ENCODE measurements at places on chromosomes 11 and 22.

- no peak for DNase-seq
Measured at GRCh38 chr22:29060251-29060869, 1.3 kb downstream of the C22orf31 start.

DNA sequence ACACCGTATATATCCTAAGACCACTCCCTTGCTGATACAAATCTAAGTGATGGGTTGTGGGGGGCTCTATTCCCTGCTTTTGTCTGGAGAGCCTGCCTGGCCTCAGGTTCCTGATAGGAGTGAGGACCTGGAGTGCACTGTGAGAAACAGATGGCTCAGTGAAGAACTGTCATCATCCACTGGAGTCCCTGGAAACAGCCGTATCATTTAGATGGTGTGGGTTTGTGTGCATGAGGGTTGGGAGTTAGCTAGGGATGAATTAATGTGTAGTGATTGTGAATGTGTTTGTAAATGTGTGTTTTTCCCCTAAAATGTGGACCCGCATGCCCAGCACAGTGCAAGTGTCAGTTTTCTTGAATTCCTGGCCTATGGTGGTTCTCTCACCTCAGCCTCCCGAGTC is 111.6 kb downstream of the CRYBB2 start:
- DNase-seq: no peak

DNA sequence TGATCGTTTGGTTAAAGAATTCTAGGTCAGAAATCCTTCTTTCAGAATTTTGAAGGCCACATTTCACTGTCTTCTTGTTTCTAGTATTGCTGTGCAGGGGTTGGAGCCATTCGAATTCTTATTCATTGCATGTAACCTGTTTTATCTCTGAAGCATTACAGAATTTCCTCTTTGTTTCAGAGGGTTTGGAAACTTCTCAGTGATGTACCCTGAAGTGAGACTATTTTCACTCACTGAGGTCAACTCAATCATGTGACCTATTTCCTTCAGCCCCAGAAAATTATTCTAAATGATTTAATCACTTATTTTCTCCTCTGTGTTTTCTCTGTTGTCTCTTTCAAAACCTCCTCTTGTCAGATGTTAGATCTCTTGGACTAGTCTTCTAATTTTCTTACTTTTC is 147.8 kb downstream of the ENTHD1 start:
- DNase-seq: no peak

GRCh38 chr11:108069947-108070346 is 51.4 kb upstream of the ACAT1 start:
- no peak for DNase-seq

DNA sequence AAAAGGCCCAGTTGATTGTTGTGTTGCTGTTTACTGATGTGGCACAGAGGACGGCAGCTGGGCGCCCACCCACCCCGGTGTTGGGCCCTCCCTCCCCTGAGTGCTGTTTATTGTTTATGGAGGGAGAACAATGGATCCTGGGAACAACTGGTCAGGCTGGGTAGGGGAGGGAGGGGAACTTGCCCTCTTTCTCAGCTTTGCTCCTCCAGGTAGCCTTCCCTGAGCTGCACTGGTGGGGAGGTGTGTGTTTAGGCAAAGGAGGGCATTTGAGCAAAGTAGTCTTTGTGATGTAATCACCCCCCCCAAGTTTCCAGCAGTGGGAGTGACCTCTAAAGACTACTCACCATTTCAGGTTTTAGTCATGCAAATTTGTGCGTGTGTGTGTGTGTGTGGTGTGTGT is 1035.3 kb downstream of the NTM start:
- DNase-seq: no peak

- DNase-seq: no peak
Measured at GRCh38 chr11:99160447-99160846, 139.7 kb downstream of the CNTN5 start.

DNA sequence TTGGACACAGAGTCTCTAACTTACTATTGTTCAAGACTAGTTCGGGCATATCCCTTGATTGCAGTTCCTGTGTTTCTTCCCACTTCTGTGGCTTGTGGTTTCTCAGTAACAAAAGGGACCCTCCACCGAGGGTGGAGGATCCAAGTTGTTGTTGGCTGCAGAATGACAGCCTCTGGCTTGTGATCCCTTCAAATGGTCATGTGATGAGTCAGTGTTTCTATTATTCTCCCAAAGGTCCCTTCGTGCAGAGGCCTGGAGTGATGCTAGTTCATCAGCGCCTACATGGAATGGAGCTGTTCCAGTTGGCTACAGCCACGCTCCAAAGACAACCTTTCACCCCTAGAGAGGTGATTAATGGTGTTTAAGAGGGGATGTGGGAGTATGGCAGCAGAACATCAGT is 2.6 kb upstream of the VWCE start:
- peak; percentile 57 for DNase-seq

DNA sequence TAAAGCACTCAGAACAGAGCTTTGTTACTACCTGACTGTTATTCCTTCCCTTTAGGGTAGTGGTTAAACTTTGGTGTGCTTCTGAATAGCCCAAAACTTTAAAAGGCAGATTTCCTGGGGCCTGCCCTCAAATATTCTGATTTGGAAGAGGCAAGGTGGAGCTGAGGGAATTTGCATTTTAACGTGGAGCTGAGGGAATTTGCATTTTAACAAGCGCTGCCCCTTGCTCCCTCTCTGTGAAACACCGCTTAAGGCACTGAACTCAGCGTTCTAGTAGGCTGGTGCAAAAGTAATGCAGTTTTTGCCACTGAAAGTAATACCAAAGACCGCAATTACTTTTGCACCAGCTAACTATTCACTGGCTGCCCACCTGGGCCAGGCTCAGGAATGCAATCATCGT is 35.0 kb downstream of the TPST2 start:
- DNase-seq: no peak

DNA sequence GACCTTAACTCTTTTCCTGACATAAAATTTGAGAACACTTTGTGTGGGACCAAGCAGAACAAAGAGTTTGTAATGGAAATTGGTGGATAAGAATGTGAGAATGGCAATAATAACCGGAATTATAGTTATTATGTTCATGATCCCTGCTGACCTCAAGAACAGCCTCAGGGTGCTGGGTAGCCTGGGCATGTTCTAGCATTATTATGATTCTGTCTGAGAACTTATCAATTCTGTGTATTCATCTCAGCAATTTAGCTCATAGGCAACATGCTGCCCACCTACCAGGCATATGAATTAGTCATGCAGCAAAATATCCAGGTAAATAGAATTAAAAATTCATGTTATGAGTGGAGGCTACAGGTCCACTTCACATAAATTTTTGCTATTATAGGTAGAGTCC is 61.9 kb downstream of the CTSC start:
- DNase-seq: no peak

DNA sequence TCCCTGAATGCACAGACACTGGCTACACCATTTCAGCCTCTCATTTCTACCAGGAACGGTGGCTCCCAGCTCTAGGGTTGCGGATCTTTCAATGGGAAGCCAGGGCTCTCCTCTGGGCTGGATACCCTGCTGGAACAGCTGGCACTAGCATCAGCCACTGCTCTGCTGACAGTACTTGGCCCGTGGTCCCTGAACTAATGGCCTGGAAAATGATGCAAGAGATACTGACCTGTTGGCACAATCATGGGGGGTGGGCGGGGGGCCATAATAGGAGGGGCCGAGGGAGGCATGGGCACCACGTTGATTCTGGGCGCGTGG is 10.7 kb upstream of the TBC1D10A start:
- no peak for DNase-seq

DNA sequence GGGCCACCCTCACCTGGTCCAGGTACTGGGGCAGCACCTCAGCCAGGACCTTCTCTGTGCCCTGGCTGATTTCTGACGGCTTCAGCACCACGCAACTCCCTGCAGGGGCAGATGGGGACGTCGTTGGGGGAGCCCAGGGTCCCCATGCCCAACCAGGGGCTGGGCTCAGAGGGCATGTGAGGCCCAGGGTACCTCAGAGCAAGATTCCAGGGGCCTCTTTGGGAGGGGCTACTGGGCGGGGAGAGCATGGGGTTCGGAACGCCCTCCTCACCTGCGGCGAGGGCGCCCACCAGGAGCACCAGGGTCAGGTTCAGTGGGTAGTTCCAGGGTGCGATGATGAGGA is 8.1 kb downstream of the ALDH3B2 start:
- DNase-seq: no peak

DNA sequence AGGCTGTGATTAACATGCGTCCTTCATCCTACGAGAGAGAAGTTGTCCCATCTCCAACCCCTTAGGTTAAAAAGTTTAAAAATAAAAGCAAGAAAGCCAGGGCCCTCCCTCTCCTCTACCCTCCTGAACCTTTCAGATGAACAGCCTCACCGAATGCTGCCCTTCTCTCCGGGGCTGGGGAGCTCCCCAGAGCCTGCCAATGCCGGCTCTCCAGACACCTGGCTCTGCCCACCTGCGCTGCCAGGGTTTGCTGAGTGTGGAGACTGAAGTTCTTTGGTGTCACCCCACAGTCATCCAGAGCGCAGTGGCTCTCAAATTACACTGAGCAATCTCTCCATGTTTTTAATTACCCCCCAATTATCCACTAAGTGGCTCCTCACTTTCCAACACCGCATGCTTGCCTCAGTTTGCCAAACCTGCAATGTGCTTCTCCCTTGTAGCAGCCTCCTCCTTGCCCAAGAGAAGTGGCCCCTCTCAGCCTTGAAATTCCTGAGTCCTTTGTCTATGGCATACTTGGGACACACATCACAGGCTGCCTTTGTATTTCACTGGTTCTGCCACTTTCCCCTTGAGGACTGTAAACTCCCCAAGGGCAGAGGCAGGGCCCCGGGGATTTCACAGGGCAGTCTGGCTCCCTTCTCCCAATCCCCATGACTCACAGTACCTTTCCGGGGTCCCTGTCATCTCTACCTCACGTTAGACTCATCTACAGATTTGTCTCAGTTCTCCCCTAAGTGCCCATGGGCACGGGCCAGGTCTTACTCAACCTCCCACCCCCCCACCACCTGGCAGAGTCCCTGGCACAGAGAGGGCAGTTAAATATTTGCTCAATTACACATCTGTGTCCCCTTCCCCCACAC is 2.0 kb downstream of the MYH9 start:
- DNase-seq: no peak

GRCh38 chr11:125787827-125788226 is at the start of gene PATE3:
PATE3 (plus strand) TSS chr11:125788127; CDS start chr11:125788152, 25 bp downstream.
- no peak for DNase-seq

GRCh38 chr11:69014084-69014851 is 1.2 kb upstream of the MRGPRF start:
- DNase-seq: peak; percentile 76

DNA sequence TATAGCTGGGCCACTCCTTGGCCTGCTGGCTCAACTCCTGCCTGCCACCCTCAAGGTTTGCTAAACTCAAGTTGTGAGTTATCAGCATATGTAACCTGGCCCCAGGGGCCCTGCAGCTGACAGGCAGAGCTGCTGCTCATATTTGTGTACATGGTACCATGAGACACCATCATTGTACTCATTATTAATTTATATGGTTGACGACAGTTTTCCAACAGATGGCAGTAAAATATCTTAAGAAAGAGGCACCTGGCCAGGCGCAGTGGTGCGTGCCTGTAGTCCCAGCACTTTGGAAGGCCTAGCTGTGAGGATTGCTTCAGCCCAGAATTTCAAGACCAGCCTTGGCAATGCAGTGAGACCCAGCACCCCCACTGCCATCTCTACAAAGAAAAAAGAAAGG is 11.4 kb upstream of the DENND5A start:
- DNase-seq: no peak

GRCh38 chr11:98835335-98835734 is 185.4 kb upstream of the CNTN5 start:
- DNase-seq: no peak

DNA sequence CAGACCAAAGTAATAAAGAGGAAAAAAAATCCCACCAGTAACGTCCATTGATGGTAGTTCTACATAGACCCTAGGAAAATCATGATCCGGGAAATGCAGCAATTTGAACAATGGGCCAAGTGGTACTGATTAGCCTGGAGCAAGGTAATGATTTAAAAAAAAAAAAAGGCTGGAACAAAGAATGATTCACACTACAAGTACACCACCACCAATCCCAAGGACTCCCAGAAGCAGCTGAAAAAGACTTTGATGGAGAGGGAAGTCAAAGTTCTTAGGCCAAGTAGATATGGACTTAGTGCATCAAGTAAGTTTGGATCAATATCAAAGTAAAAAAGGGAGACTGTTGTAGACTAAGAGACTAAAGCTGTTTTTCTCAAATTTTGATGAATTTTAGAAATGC is 11.8 kb downstream of the KCTD14 start:
- DNase-seq: no peak

DNA sequence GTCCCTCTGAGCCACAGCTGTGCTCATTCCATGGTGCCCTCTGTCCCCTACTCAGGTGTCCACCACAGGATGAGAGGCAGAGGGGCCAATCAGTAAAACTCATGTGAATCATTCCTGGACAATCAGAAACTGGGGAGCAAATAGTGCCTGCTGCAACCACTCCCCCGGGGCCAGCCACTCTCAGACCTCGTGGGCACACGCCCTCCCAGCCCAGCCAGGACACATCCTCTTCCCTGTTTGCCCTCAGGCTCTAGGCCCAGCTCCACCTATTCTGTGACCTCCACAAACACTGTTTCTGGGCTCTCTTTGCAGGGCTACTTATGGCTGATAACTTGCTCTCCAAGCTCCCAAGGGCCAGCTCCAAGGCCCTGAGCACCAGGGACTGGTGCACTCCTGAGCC is 14.0 kb upstream of the KCTD14 start:
- no peak for DNase-seq

DNA sequence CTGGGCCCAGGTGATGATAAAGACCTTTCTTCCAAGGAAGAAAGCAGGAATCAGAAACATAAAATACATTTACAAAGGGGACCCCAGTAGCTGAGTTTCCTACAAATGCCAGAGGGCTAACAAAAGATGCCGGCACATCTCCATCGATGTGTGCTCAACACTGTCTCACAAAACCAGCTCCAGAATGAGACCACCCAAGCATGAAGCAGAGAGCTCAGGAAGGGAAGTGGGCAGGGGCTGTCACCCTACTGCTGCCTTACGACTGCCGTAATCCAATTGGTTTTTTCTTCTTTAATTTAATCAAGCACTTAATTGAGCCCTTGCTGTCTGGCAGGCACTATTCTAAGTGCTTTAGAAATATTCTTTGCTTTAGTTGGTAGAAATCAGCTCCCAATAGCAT is 26.1 kb downstream of the SMCO4 start:
- no peak for DNase-seq

GRCh38 chr11:1521382-1522080 is 35.0 kb upstream of the MOB2 start:
- DNase-seq: no peak

- DNase-seq: no peak
Measured at GRCh38 chr11:128297091-128297651, 290.2 kb downstream of the ETS1 start.

Data from renal pelvis (tissue), 12 donors.